Stimulated activated CD8-positive, alpha-beta memory T cell treated with anti-CD3 and anti-CD28 coated beads, Interleukin-4, amount 100 ng/mL, for 1 hour (primary cell): ENCODE measurements at places on chromosomes 4 and X.

DNA sequence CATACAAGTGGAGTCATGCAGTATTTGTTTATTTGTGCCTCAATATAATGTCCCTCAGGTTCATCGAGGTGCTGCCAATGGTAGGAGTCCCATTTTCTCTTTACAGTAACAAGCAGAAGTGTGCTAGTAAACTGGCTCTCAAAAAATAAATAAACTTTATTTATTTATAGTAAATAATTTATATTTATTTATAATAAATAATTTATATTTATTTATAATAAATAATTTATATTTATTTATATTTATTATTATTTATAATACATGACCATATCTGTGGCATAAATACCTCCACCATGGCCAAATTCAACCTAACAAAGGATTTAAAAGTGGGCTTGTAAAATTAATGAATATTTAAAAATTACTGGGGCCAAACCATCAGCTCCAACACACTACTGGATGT is 464.9 kb upstream of the NWD2 start:
- DNase-seq: no peak

DNA sequence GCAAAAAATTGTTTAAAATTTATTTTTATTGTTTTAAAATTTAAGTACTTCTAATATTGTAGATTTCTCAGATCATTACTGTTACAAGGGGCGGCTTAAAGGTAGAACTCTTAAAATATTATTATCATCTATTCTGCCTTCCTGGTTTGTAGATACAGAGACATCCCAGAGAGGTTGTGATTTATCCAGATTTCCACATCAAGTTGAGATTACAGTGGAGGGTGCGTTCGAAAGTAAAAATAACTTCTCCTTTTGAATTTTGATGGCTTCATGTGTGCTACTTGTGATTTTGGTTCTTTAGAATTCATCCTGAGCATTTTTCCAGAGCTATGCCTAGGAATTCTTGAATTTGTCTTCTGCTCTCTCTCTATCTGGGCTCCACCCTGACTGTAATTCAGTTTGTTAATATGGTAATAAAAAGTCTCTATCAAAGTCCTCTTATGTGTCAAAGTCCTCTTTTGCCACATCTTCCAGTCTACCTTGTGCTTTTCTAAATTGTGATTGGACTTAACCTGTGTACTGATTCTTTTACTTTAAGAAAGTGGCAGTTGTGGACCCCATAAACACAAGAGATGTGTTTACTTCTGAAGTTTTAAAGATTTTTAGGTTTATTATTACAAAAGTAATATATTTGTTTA is 37.2 kb downstream of the CLCN3 start:
- DNase-seq: no peak

DNA sequence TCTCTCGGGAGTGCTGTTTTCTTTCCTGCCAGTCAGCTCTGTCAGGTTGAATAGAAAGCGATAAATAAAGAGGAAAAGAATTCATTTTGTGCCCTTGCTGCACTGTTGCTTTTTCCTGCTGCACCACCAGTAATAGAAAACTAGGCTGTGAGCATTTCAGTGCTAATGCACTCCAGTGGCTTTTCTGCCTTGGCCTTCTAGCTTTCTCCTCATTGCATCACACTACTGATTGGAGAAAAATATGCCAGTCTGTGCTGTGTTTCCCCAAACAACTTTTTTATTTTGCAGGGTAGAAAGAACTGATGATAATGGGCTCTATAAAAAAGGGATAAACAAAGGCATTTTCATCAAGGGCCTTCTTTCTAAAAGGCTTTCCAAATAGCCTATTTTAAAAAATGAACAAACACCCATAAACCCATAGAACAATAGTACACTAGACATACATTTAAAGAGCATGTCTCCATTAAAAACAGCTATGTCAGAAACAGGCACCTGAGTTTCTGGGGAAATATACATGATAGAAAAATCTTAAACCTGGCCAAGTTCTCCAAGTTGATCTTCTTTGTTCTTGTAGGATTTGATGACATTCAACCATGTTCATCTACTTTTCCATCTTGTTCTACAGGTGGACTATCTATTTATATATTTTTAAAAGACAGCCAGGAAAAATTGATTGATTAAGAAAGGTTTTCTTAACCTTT is 86.3 kb downstream of the GPRIN3 start:
- DNase-seq: no peak

DNA sequence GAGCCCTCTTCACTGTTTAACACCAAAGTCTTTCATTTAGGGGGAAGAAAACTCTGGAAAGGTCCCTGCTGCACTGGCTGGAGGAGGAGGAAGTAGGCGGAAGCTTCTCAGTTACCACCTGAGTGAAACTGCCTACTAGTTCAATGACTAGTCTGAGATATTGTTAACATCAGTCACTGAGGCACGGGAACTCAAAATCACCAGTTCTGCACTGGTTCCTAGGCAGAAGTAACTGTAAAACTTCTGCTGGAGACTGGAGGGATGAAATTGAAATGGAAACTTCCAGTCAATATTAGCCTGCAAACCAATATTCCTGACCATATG is 178.3 kb downstream of the SNCA start:
- DNase-seq: no peak

DNA sequence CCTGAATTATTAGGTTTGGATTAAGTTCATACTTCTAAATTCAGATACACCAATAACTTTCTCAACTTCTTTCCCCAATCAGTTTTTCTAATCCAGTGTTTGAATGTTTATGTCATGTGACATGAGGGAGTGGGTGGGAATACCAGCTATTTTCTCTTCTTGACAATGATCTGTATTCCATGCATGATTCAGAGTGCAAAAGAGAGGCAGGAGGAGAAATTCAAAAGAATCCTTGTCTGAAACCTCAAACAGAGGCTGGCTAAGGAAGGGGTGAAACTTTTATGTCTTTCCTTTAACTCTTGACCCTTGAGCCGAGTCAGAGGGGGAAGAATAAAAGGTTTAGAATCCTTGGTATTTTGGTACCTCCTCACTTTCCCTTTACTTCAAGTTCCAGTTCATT is 544.7 kb downstream of the SPRY1 start:
- DNase-seq: no peak

- no peak for DNase-seq
These were observed 162.2 kb upstream of the NDST4 start for GRCh38 chr4:115275615-115276014.

DNA sequence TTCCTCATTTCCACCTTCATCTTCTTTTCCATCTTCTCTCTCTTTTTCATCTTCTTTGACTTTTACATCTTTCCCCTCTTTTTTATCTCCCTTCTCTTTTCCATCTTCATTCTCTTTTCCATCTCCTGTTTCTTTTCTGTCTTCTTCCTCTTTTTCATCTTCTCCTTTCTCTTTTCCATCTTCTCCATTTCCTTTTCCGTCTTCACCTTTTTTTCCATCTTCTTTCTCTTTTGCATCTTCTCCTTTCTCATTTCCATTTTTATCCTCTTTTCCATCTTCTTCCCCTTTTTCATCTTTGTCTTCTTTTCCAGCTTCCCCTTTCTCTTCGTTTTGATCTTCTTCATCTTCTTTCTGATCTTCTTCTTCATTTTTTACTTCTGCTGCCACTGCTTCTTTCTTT is 87.0 kb downstream of the HMGN5 start:
- DNase-seq: no peak

- no peak for DNase-seq
These were observed 87.3 kb upstream of the ZNF81 start for GRCh38 chrX:47749185-47749967.

DNA sequence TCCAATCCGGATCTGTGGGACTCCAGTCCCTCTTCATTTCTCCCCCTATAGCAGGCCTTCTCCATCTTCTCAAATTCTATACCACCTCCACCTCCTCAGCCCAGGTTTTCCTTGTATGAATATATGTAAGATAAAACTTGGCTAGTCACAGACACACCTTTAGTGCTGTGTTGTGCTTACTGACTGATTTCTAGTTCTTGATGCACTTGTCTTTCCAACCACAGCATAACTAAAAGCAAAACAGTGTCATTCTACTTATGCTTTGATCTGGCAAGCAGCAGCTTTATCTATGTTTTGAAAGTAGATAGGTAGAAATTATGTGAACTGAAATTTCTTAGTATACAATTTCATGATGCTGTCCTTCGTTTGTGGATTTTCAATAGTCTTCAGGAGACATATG is 47.5 kb downstream of the CCNI start:
- no peak for DNase-seq

GRCh38 chr4:22941688-22942375 is 249.1 kb downstream of the GBA3 start:
- DNase-seq: no peak

DNA sequence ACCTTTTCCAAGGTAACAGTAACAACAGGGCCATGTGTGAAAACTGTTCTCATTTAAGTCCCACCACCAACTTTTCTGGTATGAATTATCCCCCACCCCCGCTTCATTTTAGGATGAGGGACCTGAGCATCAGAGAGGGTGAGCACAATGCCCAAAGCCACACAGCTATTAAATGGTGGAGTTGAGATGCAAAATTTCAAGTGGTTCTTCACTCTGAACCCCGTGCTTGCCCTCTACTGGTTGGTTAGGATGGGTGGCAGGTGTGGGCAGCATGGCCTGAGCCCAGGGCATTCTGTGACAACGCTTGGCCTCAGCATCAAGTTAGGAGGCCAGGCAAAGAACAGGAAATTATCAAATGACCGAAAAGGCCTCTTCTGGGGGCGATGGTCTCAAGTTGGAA is 33.5 kb downstream of the MED28 start:
- DNase-seq: no peak

DNA sequence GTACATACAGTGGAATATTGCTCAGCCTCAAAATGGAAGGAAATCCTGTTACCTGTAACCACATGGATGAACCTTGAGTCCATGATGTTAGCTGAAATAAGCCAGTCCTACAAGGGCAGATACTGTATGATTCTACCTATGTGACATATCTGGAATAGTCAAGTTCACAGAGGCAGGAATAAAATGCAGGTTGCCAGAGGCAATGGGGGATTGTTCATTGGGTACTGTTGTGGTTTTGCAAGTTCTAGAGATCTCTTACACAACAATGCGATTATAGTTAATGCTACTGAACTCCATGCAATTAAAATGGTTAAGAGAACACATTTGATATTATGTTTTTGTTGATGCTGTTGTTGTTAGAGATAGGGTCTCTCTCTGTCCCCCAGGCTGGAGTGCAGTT is 74.6 kb downstream of the SHROOM2 start:
- no peak for DNase-seq

- DNase-seq: no peak
These were observed 99.0 kb upstream of the OTUD4 start for GRCh38 chr4:145279122-145279960.

GRCh38 chr4:37463033-37463856 is 218.7 kb downstream of the NWD2 start:
- DNase-seq: no peak

GRCh38 chrX:65451663-65452062 is 82.9 kb downstream of the LAS1L start:
- no peak for DNase-seq

GRCh38 chr4:17578482-17578891 is 1.5 kb downstream of the LAP3 start:
- DNase-seq: no peak

DNA sequence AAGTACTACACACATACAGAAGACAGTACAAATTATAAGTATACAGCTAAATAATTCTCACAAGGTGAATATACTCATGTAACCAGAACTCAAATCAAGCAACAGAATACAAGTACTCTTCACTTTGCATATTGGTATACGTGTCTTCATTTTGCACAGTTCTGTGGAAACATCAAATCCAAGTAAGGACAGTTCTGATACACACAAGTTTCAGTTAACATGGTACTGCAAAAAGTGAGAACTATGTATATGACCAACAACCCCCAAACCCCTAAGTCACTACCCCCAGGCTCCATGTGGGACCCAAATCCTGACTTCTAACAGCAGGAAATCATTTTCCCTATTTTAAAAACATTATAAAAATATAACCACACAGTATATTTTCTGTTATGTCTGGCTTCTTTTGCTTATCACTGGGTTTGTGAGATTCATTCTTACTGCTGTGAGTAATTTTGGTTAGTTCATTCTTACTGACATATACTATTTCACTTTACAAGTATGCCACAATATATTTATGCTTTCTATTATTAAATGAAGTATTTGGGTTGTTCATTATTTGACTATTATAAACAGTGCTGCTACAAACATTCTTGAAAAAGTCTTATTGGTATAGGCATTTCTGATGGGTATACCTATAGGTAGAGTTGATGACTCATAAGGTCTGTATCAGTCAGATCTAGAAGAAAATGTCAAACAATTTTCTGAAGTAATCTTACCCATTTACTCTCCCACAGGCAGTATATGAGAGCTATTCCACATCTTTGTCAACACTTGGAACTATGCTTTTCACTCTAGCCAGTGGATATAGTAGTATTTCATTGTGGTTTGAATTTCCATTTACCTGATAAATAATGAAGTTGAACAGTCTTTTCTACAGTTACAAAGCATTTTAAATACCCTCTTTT is 47.0 kb downstream of the SCLT1 start:
- DNase-seq: no peak

DNA sequence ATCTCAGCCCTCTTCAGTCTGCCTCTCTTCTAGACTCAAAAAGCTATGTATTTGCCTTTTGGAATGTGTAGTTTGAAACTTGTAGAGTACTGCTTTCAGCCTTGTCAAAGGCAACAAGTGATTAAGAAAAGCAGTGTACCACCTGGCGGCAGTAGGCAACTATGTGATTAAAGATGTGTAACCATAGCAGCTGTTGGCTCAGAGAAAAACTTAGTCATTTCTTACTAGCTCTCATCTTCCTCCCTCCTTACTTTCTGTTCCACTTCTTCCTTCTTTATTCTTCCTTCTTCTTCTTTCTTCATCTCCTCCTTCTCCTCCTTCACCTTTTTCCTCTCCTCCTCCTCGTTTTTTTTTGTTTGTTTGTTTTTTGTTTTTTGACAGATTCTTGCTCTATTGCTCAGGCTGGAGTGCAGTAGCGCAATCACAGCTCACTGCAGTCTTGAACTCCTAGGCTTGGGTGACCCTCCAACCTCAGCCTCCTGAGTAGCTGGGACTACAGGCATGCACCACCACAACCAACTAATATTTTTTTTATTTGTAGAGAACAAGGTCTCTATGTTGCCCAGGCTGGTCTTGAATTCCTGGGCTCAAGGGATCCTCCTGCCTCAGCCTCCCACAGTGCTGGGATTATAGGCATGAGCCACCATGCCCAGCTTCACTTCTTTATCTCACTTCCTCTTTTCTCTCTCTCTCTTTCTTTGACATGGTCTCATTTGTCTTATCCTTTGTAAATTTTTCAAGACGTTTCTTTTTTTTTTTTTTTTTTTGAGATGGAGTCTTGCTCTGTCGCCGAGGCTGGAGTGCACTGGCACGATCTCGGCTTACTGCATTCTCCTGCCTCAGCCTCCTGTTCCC is 32.6 kb downstream of the ABHD18 start:
- no peak for DNase-seq

- no peak for DNase-seq
These were observed 6.3 kb upstream of the SH3KBP1 start for GRCh38 chrX:19893727-19894126.
